ENCODE measurements at places on chromosomes 5 and 9.

- DNase-seq, result no peak
These were observed 60.1 kb downstream of the PDE4D start for GRCh38 chr5:59833448-59833847.

DNA sequence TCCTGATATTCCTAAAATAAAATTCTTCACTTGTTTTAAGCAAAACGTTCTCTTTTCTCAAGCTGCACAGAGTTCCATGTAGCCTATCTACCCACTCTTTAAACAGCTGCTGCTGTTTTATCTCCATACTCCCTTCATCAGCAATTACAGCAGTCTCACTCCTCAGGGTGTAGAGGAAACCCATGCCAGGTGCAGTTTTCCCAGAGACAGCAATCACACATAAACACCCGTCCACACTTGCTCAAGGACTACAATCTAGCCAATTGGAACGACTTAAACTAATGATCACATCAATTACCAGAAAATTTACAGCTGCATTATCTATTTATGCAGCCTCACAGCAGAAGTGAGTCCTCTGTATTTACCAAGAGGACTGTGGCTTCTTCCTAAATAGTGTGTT is 141.7 kb downstream of the HTR1A start:
- DNase-seq, result no peak

DNA sequence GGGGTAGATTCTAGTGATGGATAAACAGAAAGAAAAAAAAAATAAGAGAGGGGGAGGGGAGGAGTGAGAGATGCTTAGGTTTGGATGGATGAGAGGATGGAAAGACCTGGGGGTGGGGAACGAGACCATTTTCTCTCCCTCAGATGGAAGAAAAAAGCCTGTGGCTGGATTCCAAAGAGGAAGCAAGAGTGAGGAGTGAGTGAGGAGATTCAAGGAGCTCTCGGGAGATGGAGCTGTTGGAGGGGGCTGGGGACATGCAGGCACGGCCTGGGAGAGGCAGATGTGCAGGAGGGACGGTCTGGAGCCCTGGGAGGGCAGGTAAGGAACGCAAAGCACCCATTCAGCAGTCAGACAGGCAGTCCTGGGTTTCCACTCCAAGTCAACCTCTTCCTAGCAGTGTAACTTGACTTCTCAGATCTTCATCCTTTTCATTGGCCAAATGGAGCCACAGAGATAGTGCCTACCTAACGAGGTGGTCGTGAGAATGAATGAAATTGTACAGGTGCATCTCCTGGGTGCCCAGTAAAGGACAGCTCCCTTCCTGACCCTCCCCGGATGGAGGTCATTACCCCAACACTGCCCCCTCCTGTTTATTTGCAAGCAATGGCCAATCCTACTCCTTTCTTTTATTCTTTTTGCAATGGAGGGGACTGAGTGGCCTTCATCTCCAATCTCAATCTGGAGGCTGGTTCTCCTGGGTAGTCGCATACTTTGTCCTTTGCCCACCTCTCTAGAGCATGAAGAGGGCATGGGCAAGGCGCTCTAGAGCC is 52.2 kb downstream of the PCDH1 start:
- DNase-seq, result no peak

DNA sequence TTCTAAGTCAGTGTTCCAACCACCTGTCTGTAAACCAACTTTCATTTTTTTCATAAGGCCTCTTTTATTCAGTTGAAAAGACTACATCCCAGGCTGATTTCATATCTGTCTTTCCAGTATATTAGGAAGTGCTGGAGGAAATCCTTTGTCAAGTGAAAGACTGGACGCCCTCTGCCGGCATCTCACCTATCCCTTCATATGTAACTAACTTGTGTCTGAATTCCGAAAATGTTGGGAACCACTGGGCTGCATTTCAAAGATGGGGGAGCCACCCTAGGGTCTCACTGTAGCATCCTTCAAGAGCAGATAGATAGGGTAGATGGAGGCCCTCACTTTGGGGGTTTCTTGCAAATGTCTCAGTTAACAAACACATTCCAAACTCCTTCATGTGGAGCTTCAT is 569.8 kb downstream of the CTNND2 start:
- DNase-seq, result no peak

DNA sequence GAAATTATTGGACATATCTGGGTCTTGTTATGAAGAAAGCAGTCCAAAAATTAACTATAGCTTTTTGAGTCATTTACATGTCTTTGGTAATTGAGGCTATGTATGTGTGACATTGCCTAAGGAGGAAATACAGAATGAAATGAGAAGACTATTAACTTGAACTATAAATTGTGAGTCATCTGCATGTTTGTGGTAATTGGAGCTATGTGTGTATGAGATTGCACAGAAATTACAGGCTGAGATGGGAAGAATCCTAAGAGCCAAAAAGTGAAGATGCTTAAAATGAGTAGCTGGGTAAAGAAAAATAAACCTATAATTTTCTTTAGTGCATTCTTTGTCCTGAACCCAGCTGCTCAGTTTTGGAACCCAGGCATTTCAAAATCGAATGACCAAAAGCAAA is 747.6 kb upstream of the EDIL3 start:
- DNase-seq, result no peak

DNA sequence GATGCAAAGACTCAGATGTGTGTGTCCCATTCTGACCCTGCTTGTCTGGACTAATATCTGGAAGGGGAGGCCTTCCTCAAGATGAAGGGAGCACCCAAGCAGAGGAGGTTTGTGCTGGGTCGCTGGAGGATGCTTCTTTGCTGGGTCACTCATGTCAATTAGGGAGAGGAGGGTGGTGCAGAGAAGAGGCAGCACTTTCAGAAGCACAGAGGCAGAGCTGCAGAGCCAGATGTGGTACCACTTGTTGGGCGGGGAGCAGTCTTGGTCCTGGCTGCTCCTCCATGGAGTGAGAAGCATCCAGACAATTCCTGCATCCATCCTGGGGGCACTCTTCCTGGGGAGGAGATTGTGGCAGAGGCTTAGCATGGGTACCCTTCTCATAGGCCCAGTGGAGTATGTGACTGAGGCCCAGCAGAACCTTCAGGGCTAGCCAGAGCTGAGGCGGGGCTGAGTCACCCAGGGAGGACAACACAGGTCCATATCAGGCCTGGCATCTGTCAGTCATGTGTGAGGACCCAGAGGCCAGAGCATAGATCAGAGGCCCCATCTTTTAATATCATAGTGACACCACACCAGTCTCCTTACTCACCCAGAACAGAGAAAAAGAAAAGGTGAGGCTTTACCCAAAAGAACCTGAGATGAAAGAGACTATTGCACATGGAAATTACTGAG is 59.8 kb downstream of the TNFSF15 start:
- no peak for DNase-seq

GRCh38 chr9:131257266-131258025 is 18.9 kb downstream of the FAM78A start:
- DNase-seq, result no peak

GRCh38 chr5:130502702-130503101 is 598.4 kb downstream of the CHSY3 start:
- no peak for DNase-seq

- DNase-seq, result no peak
These were observed 15.8 kb downstream of the NDST1 start for GRCh38 chr5:150523472-150524350.

- DNase-seq, result no peak
These were observed 119.8 kb downstream of the SSBP2 start for GRCh38 chr5:81631124-81631523.

DNA sequence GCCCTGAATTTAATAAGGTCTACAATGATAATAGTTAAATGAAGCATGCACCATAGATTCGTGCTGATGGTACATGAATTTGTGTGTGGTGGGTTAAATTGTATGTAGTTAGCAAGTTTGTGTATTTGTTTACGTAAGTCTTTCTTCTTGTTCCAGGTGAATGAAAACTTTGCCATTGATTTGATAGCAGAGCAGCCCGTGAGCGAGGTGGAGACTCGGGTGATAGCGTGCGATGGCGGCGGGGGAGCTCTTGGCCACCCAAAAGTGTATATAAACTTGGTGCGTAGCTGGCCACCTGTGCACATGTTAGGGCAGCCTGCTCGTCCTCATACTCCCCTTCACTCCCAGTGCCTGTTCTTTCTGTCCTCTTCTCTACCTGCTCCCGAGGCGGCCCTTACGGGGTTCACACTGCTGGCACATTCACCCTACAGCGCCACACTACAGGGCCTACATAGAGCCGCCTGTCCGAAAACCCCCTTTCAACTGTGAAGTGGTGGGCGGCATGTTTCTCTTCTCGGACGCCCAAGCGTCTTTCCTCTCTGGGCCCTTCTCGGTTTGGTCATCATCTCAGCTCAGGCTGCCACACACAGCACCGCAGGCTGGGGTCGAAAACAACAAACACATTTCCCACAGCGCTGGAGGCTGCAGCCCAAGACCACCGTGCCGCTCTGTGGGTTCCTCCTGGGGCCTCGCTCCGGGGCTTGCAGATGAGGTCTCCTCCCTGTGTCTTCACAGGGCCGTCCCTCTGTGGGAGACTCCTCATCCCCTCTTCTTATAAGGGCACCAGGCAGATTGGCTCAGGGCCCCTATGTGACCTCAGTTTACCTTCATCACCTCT is 13.2 kb downstream of the NDUFS6 start:
- no peak for DNase-seq

DNA sequence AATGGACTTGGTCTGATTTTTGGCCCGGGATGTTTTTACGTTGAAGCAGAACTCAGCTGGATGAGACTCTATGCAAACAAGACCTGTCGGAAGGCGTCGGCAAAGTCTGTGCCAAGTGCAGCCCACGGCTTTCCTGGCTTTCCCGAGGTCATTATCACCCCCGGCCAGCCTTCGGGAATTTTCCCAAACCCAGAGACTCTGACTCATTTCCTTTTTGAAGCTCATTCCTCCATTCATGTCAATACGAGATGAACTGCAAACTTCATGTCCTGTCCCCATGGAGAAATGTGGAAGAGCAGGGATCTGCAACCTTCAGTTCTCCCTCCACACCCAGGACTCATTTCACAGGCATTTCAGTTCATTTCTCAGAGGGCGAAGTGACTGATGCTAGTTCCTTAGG is 95.3 kb downstream of the IRX2 start:
- no peak for DNase-seq
